ENCODE measurements at places on chromosomes 11 and 22.

- no peak for DNase-seq
Measured at GRCh38 chr22:38649841-38650522, 6.2 kb downstream of the FAM227A start.

DNA sequence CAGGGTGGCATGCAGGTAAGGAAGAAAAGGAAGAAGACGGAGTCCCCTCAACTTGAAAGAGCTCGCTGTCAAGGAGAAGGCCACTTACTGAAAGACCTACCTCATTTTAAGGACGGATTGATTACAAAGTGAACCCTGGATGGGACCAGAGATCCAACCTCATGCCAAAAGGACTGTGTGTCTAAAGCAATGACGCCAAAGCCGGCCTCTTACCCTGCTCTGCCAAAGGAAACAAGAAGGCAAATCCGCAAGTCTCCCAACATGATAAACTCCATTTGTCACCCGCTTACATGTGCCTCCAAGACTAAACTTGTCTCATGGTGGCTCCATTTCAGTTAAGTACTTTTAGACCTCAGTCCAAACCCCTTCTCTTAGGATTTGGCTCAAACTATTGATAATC, 148.7 kb upstream of the MTMR2 start:
- DNase-seq: no peak

DNA sequence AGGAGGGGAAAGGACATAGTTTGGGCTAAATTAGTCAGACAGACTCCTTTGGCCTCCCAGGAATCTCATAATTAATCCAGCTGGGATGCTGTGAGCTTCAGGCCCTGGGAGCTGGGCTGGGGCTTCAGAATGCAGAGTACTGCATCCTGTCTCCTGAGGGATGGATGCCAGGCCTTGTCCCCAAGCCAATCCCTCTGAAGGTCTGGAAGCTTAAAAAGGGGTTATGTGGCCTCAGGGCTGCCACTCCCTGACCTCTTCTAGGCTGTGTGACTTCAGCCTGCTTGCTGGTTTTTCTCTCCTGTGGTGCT, 6.9 kb upstream of the LRRC32 start:
- DNase-seq: no peak

GRCh38 chr22:39688186-39688785, 117.7 kb downstream of the CACNA1I start:
- DNase-seq: no peak

- no peak for DNase-seq
Measured at GRCh38 chr11:1834062-1834610, 654 bp upstream of the SYT8 start.

GRCh38 chr11:33649944-33650343, 50.7 kb downstream of the C11orf91 start:
- DNase-seq: no peak

DNA sequence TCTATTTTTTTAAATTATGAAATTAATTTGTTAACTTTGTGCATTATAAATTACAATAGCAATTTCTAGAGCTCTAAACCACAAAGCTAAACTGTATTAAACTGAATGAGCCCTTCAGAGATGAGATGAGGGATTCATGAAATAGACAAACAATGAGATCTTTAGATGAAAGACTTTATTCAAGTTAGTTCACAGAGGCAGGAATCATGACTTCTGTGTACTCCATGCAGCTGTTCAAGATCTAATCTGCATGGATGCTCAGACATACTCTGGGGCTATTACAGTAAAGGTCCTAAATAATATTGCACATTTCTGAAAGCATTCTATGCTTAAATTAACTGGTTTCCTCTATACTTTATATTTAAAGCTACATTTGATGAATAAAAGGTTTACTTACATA, 122.7 kb downstream of the FCHSD2 start:
- DNase-seq: no peak

DNA sequence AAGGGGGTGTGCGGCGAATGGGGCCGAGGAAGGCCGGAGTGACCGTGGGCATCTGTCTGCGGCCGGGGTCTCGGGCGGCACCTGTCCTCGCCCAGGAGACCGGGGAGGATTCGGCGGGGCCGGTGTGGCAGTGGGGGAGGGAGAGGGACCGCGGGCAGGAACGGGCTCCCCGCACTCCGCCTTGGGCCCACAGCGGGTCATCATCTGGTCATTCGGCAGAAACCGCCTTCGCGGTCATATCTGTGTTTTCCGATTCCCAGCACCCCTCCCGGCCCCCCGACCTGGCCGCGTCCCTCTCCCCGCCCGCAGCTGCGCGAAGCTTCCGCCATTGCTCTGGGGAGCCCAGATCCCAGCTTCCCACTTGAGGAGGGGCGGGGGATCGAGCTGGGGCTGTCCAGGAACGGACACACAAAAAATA, 824 bp upstream of the CBX6 start:
- no peak for DNase-seq

GRCh38 chr22:30695351-30695851, 727 bp downstream of the OSBP2 start:
- DNase-seq: no peak

- DNase-seq: no peak
Measured at GRCh38 chr11:75141166-75141565, 9.7 kb upstream of the SLCO2B1 start.

- DNase-seq: no peak
Measured at GRCh38 chr11:85481862-85482261, 145.3 kb downstream of the DLG2 start.

- no peak for DNase-seq
Measured at GRCh38 chr11:101715281-101715680, 131.5 kb upstream of the TRPC6 start.

DNA sequence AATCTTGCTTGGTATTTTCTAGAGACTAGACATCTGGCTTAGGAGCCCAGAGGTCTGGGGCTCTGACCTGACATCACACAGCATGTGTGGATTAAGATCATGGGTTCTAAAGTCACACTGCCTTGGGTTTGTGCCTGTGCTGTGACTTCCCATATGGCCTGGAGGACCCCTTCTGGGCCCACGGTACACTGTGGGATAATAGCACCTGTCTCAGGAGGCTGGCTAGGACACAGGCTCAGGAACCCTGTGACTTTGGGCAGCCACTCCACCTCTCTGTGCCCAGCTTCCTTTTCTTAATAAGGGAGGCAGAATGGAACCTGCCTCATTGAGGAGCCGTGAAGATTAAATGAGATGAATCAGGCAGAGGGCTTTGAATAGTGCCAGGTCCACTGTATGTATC, 99.2 kb upstream of the B3GAT1 start:
- DNase-seq: no peak

DNA sequence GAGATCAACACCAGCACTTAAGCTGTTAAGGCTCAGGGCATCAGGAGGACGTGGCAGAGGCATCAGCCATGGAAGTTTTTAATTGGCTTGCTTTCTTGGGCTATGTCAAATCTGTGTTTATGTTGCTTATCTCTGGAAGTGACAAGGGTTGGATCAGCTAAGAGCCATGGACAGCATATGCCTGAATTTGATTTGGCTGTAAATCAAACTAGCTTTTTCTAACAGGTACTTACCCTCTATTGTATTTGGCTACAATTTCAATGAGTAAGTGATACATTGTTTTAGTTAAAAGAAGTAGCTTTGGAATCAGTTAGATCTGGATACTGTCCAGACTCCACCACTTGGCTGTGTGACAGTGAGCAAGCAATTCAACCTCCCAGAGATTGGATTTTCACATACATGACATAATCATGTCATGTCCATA, 936.6 kb downstream of the OPCML start:
- no peak for DNase-seq

- DNase-seq: no peak
Measured at GRCh38 chr11:42243385-42243784, 783.9 kb upstream of the LRRC4C start.

DNA sequence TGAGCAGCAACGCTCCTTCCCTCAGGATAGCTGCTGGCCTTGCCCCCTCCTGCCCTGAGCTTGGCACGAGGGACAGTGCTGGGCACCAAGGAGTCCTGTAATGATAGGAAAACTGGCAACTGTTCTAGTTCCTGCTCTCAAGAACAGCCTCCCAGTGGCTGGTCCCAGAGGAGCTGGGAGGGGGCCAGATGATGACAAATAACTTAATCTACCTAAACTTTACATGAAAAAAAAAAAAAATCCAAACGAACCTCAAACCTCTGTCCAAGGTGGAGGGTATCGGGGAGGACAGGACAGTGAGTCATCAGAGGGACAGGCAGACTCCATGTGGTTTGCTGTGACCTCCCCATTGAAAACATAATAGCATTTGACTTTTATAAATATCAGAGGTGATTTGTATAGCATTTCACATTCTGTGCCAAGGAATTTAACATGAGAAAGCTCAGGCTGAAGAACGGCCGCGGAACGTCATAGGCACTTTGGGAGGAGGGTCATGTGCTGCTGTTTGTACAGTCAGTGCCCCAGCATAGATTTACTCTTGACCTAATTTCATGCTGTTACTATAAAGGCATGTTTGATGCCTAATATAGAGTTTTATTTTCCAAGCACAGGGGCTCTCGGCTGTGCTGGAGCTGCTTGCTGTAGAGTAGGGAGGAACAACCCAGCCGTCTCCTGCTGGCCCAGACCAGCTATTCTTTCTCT, 98.2 kb upstream of the NNMT start:
- DNase-seq: no peak

- DNase-seq: no peak
Measured at GRCh38 chr11:62885137-62885750, 4.5 kb downstream of the SLC3A2 start.

GRCh38 chr11:27290261-27291050, 72.6 kb downstream of the CCDC34 start:
- no peak for DNase-seq

GRCh38 chr11:76307396-76307795, 73.5 kb downstream of the THAP12 start:
- DNase-seq: no peak

- DNase-seq: no peak
Measured at GRCh38 chr22:19303785-19304184, 12.3 kb upstream of the CLTCL1 start.

DNA sequence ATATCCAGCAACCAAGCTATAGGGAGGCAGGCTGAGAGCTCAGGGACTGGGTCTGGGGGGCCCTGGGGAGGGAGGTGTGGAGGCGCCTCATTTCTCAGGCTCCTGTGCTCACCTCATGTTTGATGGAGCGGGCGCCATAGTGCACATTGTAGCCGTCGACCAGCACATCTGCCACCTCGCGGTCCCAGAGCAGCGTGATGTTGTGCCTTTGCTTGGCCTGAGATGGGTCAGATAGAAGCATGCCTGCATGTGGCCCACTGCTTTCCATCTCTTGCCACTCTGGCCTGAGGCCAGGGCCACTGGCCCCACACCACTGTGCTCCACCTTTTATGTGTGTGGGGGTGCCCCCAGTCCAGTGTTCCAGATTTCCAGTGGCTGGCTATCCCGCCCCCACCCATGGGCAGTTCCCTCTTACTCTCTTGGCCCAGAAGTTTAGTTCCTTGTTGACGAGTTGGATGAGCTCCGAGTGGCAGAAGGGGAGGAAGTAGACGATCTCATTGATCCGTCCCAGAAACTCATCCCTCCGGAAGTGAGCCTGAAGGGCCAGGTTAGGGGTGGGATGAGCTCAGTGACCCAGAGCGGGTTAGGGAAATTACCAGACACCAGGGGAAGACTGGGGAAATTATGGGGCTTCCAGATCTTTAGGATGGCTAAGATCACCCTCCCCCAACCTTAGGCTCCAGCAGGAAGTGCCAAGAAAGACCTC, 50.1 kb upstream of the PHOX2A start:
- DNase-seq: no peak

GRCh38 chr11:130441719-130442118, 6.7 kb upstream of the ADAMTS15 start:
- DNase-seq: no peak

- DNase-seq: no peak
Measured at GRCh38 chr11:133586903-133587517, 54.7 kb upstream of the OPCML start.

DNA sequence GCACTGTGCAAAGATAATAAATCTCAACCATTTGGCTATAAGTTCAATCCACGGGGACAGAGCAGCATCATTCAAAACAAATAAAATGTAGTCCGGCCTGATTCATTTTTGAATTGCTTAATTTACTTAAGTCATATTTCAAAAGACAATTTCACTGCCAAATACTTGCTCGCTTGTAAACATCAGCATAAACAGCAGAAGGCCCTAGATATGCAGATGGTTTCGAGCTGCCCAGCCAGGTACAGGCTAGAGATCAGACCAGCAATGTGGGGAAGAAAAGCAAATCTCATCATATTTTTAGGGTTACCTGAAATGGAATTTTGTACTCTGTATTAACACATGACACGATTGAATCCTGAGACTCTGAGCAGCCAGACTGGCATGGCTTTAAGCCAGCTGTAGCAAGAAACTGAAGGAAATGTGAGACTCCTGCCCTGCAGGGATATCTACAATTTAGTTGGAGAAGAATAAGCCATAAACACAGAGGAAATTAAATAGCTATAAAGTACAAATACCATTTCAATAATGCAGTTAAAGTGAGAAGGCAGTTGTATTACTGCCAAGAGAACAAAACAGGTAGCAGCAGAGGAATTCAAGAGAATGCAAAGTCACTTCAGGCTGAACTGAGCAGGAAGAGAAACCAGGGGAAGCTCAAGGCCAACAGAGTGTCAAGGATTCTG, 440.3 kb downstream of the ETS1 start:
- no peak for DNase-seq

GRCh38 chr22:43269246-43269645, 73.9 kb downstream of the SCUBE1 start:
- DNase-seq: no peak

GRCh38 chr22:42955087-42955635, 59.8 kb downstream of the PACSIN2 start:
- no peak for DNase-seq

GRCh38 chr22:32777987-32778386, 23.5 kb upstream of the TIMP3 start:
- no peak for DNase-seq

- DNase-seq: no peak
Measured at GRCh38 chr11:68322052-68322430, 9.7 kb downstream of the LRP5 start.

- DNase-seq: no peak
Measured at GRCh38 chr11:117874253-117874909, 2.1 kb downstream of the FXYD6 start.

DNA sequence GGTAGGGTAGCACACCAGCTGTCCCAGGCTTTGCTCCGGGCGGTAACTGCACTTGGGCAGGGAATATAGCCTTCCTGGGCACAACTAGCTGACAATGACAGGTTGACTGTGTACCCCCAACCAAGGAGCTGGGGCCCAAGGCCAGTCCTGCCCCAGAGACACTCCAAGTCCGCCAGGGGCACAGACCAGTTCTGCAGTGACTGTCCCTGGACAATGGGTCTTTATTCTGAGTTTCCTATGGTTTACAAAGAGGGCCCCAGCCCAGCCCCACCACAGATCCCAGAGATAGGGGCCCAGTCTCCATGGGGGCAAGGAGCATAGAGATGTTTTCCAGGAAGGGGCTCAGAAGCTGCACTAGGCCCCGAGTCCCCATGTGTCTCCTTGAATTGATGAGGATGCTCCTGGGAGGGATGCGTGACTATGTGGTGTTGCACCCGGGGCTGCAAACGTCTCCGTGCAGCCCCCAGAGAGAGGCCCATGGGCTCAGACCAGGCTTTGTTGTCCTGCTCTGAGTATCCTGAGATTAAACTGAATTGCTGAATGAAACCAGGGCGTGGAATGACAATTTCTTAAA, 48.4 kb downstream of the CD6 start:
- no peak for DNase-seq

All from CD4-positive, alpha-beta T cell treated with Interleukin-4 for 4 hours (primary cell).